Glomerular endothelial cell (primary cell): ENCODE measurements at places on chromosomes 2 and 18. TPM values are rescaled to one million over a fixed set of nuclear protein-coding genes. Genes with fewer than 3 reads are reported as not detected.

ALPP gene
- not detected in 2 replicates for total RNA-seq

GTF3C2 gene
- total RNA-seq: 41.4 and 43.8 TPM in 2 replicates

DNA sequence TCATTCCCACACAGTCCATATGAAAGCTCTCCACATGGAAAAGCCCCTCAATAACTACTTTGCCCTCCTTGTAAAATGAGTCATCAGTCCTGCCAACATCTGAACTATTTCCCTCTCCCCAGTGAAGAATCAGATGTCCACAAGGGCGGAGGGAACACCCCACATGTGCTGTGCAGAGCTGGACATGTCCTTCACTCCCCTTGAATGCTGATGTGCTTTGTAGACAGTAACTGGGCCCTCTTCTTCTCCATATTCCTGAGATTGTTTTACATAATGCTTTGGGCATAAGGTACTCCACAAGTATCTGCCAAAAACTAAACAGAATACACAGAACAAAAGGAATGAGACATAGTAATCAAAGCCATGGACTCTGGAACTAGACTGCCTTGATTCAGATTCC, 879.4 kb downstream of the BCL11A start:
- no peak for DNase-seq

SLC4A1AP gene
- total RNA-seq: 18.1 and 26.4 TPM in 2 replicates

FOXD4L1 gene
- 0.05 TPM in 1 of 2 replicates, not detected in the other for total RNA-seq

- no peak for DNase-seq
Observed at GRCh38 chr2:162925595-162925994, 87.0 kb upstream of the KCNH7 start.

DNA sequence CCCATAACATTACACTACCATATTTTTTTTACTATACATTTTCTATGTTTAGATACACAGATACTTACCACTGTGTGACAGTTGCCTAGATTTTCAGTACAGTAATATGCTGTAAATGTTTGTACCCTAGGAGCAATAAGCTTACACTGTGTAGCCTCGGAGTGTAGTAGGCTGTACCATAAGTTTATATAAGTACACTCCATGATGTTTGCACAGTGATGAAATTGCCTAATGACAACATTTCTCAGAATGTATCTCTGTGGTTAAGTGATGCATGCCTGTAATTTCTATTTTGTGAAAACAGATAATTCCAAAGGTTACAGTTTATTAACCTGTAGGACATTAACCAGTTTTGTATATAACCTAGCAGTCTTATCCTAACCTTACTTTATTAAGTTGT, 128.1 kb upstream of the RBMS1 start:
- DNase-seq: no peak

RSAD2 gene
- total RNA-seq: 0.44 and 12.7 TPM in 2 replicates
